Spinal cord (tissue), 10 donors: ENCODE measurements at places on chromosomes 13 and 19. TPM values are rescaled to one million over a fixed set of nuclear protein-coding genes. Genes with fewer than 3 reads are reported as not detected.
A peak's percentile ranks its signal among the peaks of the same experiment; 100 is the strongest.

The ADGRE2 gene
- total RNA-seq: 1.3 TPM

The TEX101 gene
- total RNA-seq: not detected

The C13orf42 gene
- 0.10 TPM for total RNA-seq

- no peak for DNase-seq
These were observed 30.7 kb upstream of the ALOX5AP start for GRCh38 chr13:30704596-30704995.

- DNase-seq: no peak
These were observed 144.4 kb downstream of the DIAPH3 start for GRCh38 chr13:60019119-60019993.

DNA sequence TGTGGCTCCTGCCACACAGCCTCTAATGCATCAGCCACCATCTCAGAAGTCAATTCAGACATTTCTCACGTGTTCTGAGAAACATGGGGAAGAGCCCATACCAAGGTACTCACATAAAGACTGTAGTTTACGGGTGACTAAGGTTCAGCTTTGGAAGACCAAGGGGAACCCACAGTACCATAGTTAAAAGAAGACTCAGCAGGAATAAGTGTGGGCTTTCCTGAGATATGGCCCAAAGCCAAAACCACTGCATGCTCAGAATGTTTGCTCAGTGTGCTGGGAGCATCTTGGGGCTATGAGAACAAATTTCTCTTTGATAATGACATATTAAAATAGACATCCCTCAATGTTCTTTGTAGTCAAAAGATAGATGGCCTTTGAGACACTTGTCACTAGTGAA is 283.8 kb downstream of the DCT start:
- DNase-seq: no peak

DNA sequence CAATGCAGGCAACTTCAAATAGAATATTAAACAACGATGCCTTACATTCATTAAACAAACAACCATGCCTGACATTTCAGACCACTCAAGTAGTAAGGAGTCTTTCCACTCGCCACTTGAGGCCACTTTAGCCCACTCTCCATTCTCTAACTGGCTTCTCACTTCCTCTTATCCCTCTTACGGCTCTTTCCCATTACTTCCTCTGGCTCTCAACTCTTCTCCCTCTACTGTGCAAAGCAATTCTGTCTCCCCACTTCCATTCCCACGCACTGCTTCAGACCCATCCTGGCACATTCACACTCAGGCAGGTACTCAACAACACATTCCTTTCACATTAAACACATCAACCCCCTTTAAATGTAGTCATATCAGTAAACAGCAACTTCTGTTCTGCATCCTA is 229.8 kb upstream of the IPO5 start:
- no peak for DNase-seq

GRCh38 chr13:107721125-107721869 is 494.0 kb downstream of the LIG4 start:
- peak; percentile 49 for DNase-seq

DNA sequence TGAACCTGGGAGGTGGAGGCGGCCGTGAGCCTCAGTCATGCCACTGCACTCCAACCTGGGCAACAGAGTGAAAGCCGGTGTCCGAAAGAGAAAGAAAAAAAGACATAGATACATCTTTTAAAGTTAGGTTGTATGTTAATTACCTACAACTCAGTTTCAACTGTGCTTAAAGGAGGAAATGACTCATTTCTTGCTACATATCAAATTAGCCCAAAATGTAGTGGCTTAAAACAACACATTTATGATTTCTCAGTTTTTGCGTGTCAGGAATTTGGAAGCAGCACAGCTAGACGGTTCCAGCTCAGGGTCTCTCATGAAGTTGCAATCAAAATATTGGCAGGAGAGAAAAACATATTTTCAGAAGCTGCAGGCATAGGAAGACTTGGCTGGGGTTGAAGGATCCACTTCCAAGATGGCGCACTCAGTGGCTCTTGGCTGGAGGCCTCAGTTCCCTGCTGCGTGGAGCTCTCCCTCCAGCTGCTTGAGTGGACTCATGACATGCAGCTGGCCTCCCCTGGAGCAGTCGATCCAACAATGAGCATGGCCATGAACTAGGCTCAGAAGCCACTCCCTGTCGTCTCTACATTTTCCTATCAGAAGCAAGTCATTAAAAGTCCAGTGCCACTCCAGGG is 7.1 kb downstream of the LDLR start:
- no peak for DNase-seq

DNA sequence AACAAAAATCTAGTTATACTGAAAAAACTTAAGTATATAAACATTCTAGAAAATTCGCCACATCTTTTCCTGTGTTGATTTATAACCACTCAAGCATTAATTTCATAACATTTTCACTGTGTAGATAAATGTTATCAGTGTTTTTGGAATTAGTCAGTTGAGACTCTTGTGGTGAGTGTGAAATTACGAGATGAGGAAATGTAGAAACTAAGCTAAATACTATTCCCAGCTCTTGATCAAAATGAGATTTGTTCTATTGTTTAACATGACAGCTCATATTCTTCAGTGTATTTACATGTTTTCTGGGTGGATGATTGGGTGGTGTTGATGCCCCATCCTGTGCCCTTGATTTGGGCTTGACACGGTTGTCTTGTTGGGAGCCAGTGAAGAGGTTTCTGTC is 406.8 kb downstream of the DACH1 start:
- DNase-seq: no peak
